ENCODE measurements at places on chromosomes 16 and 17. TPM values are rescaled to one million over a fixed set of nuclear protein-coding genes. Genes with fewer than 3 reads are reported as not detected.
A peak's percentile ranks its signal among the peaks of the same experiment; 100 is the strongest.

DNA sequence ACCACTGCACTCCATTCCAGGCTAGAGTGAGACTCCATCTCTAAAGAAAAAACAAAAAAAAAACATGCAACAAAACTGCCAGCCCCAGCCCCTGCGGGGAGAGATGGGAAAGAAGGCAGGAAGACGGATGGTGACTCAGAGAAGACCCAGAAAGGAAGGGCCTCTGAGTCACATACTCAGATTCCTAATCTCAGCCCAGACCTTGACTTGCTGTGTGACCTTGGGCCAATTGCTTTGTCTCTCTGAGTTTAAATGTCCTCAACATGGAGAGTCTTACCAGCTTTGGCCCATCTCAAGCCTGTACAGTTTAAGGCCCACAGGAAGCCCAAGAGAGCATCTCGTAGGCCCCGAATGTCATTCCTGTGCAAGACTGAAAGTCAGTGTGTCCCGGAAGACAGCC, 86.5 kb upstream of the LHX1 start:
- DNase-seq = peak; percentile 11

- no peak for DNase-seq
Observed at GRCh38 chr16:54356391-54356790, 69.8 kb upstream of the IRX3 start.

DNA sequence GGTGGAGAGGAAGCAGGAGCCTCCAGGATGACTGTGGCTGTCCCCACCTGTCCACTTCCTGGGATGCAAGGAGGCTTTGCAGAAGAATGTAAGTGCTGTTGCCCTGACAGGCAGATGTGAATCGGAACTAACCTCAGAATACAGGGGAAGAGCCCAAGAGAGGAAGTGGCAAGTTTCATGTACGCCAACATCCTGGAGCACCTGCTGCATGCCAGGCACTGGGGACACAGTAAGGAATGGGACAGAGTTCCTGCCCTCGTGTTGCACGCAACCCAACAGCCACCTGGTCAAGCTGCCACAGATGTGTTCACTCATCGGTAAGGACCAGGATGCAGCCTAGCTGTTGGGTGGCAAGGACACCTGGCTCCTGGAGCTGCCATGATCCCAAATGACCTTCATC, 98.6 kb upstream of the RPL38 start:
- no peak for DNase-seq

CHST6 gene
- 0.94 TPM for total RNA-seq

DNA sequence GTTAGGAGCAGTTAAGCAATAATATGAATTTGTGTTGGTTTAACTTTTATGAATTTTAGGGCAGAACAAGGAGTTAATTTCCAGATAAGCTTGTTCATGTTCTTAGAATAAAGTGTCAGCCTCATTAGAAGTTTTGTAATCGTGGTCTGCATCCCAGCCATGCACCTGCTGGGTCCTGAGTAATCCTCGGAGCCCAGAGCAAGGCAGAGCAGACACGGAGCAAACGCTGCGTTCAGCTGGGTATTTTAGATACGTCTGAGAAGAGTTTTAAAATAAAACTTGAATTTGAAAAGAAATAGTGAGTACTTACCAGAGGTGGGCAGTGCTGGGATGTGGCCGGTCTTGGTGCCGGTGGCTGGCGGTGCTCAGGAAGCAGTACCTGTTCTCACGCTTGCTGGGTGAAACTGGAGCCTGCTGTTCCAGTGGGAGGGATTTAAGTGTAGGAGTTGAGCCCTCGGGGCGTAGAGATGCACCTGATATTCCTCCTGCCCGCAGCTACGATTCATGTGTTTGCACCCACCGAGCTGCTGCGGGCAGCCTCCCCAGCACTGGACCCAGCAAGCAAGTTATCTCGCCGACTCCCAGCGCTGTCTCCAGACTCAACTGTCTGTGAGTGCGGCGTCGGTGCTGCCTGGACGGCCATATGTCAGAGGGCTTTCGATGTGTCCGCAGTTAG, at the start of gene ZNF750:
TSS of gene ZNF750 (minus strand) at position 406 of the 676 bp plus-strand sequence. CDS start 7,568 bp downstream, outside the sequence.
- peak; percentile 74 for DNase-seq

DNA sequence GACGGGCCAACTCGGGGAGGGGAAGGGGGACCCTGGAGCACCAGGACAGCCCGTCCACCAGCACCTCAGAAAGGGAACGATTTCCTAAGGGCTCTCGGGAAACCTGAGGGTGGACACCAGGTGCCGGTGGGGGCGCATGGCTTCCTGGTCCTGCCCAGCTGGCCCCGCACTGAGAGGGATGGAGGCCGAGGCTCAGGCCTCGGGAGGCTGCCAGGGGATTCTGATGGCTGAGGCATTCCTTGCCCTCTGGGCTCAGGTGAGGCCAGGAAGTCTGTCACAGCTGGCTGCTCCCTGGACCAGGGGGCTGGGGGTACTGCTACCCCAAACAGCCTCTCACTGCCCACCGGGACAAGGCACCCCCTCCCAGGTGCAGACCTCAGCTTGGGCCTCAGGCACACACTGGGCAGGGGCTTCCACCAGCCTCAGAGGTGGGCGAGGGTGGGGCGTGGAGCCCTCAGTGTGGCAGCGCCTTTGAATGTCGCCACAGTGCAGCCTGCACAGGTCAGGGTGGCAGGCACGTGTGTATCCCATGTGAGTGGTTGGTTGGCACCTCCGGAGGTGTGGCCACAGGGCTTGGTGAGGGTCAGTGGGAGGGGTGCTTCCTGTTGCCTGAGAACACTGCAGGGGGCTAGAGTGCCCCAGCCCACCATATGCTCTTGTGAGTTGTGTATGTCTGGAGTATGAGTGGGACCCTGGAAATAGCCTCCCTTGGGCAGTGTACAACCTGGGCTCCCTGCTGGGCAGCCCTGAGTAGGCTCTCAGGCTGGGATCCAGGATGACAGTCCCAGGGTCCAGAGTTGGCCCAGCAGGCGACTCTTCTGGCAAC, 3.9 kb upstream of the FSCN2 start:
- no peak for DNase-seq

GRCh38 chr16:50114357-50115129, 38.6 kb upstream of the TENT4B start:
- DNase-seq = no peak

DNA sequence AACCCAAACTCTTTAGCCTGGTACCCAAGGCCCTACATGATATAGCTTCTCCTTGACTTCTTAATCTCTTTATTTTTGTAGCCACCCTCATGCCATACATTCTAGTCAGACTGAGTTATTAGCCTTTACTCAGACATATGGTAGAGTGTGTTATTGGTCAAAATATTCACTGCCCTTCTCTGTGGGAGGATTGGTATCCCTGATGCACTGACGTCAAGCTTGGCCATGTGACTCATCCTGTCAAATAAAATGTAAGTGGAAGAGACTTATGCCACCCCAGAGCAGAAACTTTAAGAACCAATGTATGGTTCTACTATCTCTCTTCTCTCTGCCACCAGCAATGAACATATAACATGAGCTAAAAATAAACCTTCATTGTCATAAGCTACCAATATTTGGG, 12.2 kb upstream of the BEAN1 start:
- no peak for DNase-seq

KRT20 gene
- total RNA-seq = not detected

GRCh38 chr16:78972006-78972405, 628.5 kb downstream of the MAF start:
- DNase-seq = no peak

- no peak for DNase-seq
Observed at GRCh38 chr16:16988963-16989362, 481.8 kb downstream of the XYLT1 start.

DNA sequence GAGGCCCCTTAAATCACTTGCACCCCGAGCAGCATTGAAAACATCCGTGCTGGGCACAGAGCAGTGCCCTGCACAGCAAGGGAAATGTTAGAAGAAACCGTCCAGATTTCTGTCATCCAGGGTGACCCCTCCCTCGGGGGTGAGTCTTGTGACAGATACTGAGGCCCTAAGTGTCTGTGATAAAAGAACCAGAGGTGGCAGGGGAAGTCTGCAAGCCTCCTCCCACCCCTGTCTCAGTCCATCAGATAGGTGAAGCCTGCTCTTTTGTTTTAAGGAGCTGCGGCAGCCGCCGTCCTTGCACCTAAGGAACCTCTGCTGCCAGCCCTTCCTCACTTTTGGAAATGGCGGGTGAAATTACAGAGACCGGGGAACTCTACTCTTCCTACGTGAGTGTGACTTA, 845 bp upstream of the NAT9 start:
- no peak for DNase-seq

DNA sequence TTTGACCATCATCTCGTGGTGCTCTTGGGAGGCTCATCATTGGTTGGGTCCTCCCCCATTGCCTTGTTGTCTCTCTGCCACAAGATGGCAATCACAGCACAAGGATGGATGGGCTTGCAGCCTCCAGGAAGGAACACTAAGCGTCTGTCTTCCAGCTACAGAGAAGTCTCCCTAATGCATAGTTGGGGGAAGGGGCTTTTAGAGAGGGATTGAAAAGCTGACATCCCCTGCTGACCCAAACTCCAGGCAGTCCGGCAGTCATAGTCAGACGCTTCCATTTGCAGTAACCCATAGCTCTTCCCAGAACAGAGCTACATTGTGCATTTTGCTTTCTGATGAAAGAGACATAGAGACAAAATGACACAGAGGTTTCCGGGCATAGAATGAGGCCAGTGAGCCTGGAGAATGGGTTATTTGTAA, 111.4 kb downstream of the UTP18 start:
- peak; percentile 22 for DNase-seq

DNA sequence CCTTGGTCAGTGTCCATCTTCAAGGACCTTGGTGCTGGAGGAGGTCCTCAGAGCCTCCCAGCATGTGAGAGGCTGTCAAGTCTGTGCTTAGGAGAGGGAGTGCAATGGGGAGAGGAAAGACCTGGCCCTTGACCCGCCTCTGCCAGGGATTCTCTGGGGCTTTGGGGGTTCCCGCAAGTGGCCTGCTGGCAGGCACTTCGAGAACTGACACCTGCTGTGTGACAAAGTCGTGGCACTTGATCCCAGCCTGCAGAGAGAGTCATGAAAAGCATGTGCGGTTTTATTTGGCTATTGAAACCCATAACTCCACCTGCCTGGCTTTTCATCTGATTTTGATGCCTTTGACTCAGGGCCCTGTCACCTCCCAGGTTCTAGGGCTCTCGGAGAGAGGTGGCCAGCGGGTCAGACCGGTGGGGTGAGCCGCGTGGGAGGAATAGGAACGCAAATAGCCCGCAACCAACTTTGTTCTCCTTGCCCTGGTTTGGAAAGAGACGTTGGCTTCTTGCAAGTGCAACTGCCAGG, 42.8 kb upstream of the GSE1 start:
- peak; percentile 66 for DNase-seq

- DNase-seq = peak; percentile 23
Observed at GRCh38 chr16:23469814-23470213, 16.8 kb upstream of the COG7 start.

DNA sequence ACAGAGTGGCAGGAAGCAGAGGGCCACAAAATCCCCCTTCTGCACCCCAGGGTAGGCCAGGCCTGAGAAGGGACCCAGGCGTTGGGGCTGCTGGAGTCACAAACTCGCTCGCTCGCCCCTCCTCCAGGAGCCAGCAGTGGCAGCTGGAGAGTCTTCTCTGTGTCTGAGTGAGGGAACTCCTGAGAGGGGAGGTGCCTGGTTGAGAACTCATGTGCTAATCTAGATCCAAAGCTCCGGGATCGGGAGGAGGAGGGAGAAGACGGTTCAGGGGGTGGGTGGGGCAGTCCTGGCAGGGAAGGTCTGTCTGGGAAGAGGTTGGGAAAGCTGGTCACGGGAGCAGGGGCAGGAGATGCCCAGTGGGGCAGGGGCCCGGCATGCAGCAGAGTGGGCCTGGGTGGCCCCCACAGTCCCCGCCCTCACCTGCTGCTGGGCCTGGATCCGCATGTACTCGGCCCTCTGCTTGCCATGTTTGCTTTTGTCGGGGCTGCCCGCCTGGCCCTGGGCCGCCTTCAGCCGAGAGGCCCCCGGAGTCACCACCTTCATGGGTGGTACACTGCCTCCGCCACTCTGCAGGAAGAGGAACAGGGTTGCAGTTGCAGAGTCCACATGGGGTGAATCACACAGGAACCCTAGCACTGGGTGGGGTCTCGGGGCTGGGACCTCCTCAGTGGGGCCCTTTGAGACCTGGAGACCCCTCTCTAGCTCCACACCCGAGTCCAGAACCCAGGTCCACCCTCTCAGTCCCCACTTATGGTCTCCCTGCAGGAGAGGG, 62.2 kb downstream of the SRCIN1 start:
- DNase-seq = no peak

DNA sequence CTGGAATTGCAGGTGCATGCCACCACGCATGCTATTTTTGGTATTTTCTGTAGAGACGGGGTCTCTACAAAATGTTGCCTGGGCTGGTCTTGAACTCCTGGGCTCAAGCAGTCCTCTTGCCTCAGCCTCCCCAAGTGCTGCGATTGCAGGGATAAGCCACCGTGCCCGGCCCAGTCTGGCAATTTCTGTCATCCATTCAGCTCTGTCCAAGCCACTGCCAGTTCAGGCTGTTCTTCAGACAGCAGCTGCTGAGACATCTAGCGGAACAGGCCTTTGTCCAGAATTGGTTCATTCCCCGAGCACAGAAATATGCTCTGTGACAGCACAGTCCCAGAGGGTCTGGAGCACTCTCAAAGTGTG, 5.4 kb downstream of the SLC47A1 start:
- peak; percentile 35 for DNase-seq

DNA sequence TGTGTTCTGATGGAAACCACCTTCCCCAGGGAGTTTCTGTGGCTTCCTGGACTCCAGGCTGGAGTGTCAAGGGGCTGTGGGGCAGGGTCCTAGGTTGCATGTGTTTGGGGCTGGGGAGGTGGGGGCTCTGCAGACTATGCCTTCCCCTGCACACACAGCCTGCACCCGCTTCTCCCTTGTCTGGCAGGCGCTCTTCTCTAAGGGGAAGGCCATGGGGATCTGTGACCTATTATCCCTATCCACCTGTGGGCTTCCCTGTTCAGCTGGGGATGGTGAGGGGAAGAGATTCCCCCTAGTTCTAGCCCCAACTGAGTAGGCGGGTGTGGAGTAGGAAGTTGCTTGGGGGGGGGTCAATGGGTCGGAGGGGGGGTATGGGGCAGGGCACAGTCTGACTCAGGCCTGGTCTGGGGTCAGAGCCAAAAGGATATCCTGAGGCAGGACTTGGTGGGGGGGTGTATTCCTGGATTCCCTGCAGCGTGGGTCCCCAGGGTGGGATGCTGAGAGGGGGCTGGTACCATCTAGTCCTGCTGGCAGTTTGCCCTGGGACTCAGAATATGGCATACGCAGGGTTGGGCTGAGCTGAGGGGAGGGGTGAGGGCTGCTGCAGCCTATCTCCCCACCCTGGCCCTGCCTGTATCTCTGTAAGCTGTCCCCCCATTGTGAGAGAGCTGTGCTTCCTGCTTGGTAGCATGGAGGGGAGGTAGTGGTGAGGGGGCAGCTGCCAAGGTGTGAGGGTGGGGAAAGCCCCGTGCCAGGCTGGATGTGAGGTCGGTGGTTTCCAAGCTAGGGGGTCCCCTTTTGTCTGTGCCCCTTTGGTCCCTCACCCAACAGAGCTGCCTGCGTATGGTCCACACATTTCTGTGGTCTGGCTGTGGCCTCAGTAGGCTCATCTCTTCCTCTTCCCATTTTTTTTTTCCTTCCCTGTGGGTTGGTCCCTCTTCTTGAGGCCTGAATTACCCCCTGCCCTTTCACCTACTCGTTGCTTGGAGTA, 14.7 kb downstream of the RARA start:
- peak; percentile 43 for DNase-seq

DNA sequence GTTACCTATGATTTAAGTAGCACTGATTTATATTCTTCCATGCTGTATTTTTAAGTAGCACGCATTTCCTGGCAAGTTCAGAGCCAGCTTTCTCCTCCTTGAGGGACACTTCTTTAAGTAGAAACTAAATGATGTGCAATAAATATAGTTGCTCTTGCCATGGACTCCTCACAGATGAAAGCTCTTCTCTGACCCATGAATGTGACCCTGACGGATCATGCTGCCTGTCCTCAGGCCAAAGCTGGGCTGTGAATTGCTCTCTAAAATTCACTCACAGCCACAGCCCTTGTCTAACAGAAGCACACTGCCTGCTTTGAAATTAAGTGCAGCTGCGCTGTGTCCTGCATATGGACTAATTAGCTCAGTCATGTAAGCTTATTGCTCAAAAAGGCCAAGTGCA, 438.8 kb downstream of the PMP22 start:
- no peak for DNase-seq

CNTNAP4 gene
- 1.7 TPM for total RNA-seq

Measured in myocyte (in vitro differentiated cells).